Activated naive CD4-positive, alpha-beta T cell (primary cell): ENCODE measurements at places on chromosomes 2 and 18.

GRCh38 chr18:22273101-22274039 lies 104.0 kb downstream of the GATA6 start:
- DNase-seq, result no peak

DNA sequence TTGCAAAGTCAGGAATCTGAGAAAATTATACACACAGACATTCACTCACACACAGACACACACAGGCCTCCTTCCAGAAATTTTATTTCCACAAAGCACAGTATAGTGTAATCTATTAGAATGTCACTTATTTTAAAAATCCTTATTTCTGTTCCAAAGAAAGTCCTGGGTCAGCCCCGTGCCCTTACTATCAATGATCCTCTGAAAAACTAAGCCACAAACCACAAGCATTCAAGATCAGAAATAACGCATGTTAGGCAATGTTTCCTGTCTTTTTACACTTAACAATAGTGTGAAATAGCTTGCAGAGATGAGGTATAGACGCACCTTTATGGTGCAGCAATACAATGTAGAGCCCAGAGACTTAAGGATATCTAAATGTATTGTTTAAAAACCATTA lies 25.8 kb downstream of the TBC1D8 start:
- DNase-seq, result no peak

DNA sequence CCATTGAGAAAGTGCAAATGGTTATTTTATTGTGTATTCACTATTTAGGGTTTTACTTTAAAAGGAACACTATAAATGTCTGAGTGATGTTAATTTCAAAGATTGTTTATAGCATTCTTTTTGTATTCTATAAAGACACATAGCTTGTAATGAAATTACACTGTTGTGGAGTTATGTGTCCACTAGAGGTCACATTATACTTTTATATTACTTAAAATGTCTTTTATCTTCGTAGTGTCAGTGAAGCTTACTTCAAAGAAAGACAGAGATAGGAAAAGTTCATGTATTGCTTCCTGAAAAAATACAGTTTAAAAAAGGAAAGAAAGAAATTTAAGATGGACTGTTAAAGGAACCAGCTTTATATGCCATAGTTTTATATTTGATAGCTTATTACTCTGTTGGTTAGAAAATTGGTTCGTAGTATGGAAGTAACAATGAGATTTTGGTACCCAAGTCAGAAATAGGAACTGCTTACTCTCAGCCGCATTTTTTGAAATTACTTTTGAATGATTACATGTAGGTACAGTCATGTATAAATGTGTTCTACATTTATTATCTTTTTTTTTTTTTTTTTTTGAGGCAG lies 20.5 kb downstream of the APLF start:
- DNase-seq, result no peak

GRCh38 chr2:37558623-37559022 lies 112.8 kb downstream of the CDC42EP3 start:
- DNase-seq, result no peak

DNA sequence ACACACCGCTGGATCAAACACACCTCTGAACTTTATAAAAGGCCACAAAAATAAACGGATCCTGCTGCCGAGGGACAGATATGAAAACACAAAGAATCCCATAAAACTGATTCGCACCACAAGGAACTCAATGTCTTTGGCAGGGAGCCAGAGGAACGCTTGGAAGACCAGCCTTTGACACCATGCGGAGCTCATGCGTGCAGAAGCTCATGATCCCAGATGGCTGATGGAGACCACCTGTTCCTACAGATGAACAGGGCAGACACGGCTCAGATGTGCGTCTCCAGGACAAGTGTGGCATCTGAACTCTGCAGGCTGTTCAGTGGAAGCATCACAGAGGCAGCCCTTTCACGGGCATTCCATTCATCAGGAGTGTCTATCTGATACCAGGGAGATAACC lies 24.9 kb downstream of the COPS9 start:
- no peak for DNase-seq

GRCh38 chr2:181594322-181594721 lies 62.6 kb downstream of the CERKL start:
- DNase-seq, result no peak

- no peak for DNase-seq
Measured at GRCh38 chr18:79111483-79111882, 42.3 kb downstream of the ATP9B start.

- no peak for DNase-seq
Measured at GRCh38 chr2:213202011-213202410, 50.6 kb upstream of the IKZF2 start.

- no peak for DNase-seq
Measured at GRCh38 chr2:127313406-127313805, 19.5 kb upstream of the ERCC3 start.

GRCh38 chr2:127585270-127585807 lies 49.9 kb downstream of the MYO7B start:
- no peak for DNase-seq

- DNase-seq, result no peak
Measured at GRCh38 chr2:108409768-108410167, 32.0 kb downstream of the SULT1C4 start.

- no peak for DNase-seq
Measured at GRCh38 chr2:86372133-86372532, 34.7 kb upstream of the REEP1 start.

DNA sequence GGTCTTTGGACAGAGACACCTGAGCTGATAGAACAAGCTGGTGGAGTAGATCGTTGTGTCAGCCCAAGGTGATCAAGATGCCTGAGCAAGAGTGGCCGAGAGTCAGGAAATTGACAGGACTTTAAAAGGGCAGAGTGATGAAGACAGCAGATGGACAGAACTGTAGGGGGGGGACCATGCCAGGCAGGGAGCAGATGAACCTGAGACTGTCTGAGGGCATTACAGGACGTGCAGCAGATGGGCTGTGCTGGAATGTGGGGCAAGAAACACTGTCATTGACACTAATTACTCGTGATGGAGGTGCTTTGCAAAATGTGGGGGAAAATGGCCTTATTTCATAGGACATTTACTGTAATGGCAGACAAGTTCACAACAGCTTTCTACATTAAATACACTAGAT lies 225.0 kb downstream of the THSD7B start:
- DNase-seq, result no peak

DNA sequence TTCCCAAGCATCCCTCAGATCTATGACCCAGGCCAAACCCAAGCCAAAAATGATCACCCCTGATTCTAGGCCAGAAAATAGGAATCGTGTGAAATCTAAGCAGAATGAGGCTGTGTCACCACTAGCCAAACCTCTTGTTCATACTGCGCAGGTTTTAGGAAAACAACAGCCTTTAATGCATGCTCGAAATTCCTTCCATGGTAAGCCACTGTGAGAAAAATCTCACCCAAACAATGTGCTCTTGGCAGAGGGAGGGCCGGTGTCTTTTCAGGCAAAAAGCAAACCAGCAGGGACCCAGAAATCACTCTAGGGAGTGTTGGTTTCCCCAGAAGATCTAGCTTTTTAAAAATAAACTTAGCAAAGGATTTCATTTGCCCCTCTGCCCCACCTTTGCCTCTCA lies 71.2 kb upstream of the FOSL2 start:
- no peak for DNase-seq

DNA sequence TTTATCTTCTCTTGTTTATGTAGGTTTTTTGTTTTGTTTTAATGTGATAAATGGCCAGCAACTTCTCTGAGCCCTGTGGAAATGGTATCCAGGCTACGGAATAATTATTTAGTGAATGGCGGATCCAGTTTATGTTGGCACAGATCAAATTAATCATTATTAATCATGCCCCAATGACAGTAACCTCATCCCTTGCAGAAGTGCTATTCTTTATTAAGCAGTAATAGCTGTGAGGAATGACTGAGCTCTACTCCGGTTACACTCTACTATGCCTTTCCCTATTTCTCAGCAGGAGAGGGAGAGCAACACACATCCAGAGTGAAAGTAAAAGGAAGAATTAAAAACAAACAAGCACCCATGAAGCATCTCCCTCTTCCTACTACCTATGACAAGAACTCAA lies 84.8 kb downstream of the SETBP1 start:
- no peak for DNase-seq

GRCh38 chr2:96105152-96105915 lies 11.0 kb downstream of the ADRA2B start:
- no peak for DNase-seq

GRCh38 chr18:39796393-39796792 lies 2158.6 kb upstream of the PIK3C3 start:
- no peak for DNase-seq

GRCh38 chr2:182064019-182064778 lies 78.5 kb downstream of the PPP1R1C start:
- DNase-seq, result no peak

GRCh38 chr2:183126635-183127034 lies 2.4 kb downstream of the NUP35 start:
- no peak for DNase-seq

GRCh38 chr18:22173928-22174301 lies 4.5 kb downstream of the GATA6 start:
- no peak for DNase-seq

DNA sequence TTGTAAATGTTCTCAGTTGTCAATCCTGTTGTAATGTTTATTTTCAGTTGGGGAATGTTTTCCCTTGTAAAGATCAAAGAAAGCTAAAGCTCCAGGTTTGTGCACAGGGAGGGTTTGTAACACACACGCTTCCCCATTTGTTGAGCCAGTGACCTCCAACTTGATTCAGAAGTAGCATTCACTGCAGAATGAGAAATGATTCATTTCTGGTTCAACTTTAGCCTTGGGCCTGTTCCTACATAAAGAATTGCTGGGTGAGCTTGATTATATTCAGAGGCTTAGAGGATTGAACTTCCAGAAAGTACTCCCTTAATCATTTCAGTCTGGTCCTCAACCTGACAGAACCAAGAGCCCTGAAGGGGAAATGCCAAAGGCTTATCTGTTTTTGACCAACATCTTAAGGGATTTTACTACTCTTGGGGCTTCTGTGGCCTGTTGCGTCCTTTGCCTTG lies 70.6 kb upstream of the CAVIN2 start:
- DNase-seq, result no peak

GRCh38 chr2:23293731-23294130 lies 91.2 kb upstream of the KLHL29 start:
- DNase-seq, result no peak

GRCh38 chr2:188870289-188870688 lies 103.9 kb upstream of the COL3A1 start:
- no peak for DNase-seq

GRCh38 chr18:48018851-48019250 lies 88.4 kb upstream of the SMAD2 start:
- DNase-seq, result no peak

GRCh38 chr18:3481696-3482210 lies 31.8 kb downstream of the TGIF1 start:
- DNase-seq, result no peak

DNA sequence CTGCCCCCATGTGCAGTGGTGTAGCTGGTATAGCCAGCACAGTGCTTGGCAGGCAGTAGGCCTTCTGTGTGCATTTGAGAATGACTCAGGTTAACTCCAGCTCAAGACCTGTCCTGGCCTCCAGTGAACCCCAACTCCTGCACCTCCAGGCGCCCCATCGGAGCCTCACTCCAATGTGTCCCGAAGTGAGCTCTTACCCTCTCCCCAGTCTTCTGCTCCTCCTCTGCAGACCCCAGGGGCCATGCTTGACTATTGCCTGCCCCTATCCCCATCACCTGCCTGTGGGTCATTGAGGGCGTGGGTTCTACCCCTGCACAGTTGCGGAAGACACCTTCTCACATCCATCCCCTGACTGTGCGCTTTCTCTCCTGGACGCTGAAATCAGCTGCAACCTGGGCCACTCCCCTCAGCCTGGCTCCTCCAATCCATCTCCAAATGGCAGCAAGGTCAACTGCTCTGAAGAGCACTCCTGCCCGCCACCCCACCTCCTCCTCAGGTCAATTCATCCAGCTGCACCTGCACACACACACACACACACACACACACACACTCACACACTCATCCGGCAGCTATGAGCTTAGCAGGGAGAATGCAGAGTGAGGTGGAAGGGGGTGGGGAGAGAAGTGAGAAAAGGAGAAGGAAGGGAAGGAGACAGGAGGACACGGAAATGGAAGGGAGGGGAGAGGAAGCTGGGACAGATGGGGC lies 130.3 kb upstream of the GLI2 start:
- DNase-seq, result no peak

DNA sequence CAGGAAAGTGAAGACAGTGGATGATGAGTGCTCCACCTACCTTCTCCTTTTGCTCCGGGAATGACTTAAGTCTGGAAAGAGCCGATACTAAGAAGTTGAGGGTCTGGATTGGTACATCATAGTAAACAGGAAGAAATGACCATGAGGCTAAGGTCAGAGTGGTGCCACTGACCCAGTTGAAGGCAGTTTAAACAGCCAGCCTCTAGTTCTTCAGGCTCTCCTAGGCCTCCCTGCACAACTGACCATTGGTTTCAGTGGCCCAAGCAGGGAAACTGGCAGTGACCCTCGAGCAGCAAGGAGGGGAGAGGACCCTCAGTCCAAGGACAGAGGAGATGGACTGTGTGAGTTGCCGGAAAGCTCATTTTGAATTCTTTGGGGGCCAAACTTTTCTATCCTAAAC lies 119.1 kb downstream of the MAP4K4 start:
- no peak for DNase-seq

GRCh38 chr18:58871514-58872420 lies 7.1 kb downstream of the ZNF532 start:
- no peak for DNase-seq

GRCh38 chr2:186559370-186559769 lies 30.5 kb upstream of the ITGAV start:
- DNase-seq, result no peak

DNA sequence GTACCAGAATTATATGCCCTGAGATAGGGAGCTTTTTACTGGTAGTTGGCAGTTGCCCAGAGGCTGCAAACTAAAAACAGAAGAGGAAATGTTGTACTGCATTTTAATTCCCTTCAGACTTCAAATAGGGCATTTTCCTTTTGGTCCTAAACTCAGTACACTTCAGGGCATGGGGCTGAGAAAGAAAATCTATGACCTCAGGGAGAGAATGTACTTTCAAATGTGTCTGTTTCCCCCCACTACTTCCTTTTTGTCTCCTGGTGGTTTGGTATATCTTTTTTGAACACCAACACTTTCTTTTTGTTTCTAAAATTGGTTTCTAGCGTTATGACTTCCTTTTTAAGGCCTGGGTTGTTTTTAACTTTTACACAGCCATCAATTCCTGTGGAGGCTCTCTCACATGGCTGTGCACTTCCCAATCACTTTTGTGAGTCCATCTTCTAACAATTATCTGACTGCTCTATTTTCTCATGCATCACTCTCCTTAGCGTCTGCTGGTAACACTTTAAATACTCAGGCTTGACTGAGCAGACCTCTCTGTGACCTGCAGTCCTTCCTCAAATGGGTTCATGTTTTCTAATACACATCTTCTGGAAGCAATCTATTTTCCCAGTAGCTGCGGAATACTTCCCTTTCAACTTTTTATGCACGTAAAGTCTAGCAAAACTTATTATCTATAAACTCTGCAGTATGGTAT lies 596.0 kb downstream of the LRP1B start:
- DNase-seq, result no peak

GRCh38 chr2:127108090-127108523 lies 1.2 kb upstream of the BIN1 start:
- no peak for DNase-seq
